ENCODE measurements at places on chromosomes 12 and 14.

- DNase-seq = no peak
These were observed 11.4 kb upstream of the AACS start for GRCh38 chr12:125053821-125054220.

DNA sequence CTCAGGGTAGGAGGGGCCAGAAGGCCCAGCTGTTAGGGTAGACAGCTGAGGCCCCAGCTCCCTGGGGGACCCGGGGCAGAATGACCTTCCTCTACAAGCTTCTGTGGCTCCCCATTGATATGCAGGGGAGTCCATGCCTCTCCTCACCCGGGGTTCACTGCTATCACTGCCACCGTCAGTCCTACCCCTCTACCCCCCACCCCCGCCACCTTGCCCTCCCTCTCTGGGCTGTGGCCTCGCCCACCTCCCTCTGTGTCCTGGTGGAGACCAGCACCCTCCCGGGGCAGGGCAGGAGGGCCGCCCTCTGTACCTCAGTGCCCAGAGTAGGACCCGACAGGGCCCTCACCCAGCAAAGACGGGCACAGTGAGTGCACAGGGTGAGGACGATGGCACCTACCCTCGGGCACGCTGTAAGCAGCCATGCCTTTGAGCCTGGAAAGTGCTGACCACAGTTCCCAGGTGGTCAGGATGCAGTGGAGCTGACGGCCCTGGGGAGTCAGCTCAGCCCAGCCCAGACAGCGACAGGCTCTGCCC lies 88.4 kb upstream of the SFSWAP start:
- no peak for DNase-seq

- DNase-seq = no peak
These were observed 64.5 kb upstream of the SSTR1 start for GRCh38 chr14:38143170-38143569.

GRCh38 chr12:118274066-118274465 lies 98.6 kb downstream of the TAOK3 start:
- no peak for DNase-seq

GRCh38 chr12:22172501-22172900 lies 126.5 kb downstream of the CMAS start:
- DNase-seq = no peak

DNA sequence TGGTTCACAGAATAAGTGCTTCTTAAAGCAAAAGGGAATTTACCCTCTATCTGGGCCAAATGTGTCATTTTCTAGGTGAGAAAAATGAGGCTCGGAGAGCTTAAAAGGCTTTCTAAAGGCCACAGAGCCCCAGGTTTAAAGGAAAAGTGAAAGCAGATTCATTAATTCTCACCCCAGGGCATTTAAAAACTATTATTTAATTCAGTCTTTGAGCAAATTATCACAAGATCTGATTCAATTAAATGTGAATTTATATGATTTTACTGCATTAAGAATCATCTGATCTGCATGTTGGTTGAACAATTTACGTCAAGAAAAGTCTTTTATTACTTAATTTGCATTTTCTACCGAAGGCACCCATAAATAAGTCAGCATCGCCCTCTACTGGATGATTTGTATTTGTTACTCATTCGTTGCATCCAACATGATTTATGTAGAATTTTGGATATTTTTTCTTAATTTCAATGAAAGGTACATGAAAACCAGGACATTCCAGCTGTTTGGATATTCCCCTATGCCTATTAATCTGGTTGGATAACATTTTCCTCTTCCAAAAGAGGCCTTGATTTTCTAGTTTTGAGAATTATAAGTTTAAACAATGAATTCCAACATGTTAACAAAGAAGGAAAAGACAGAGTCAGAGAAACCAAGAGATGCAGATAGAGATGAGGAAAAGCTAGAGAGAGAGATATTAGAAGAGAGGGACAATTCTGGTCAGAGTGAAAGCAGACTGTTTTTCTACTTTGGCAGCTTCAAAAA lies 19.1 kb upstream of the DHRS7 start:
- no peak for DNase-seq

- no peak for DNase-seq
These were observed 69.2 kb downstream of the RASSF3 start for GRCh38 chr12:64679487-64680001.

GRCh38 chr14:103228076-103228806 lies 105.0 kb downstream of the TNFAIP2 start:
- no peak for DNase-seq

DNA sequence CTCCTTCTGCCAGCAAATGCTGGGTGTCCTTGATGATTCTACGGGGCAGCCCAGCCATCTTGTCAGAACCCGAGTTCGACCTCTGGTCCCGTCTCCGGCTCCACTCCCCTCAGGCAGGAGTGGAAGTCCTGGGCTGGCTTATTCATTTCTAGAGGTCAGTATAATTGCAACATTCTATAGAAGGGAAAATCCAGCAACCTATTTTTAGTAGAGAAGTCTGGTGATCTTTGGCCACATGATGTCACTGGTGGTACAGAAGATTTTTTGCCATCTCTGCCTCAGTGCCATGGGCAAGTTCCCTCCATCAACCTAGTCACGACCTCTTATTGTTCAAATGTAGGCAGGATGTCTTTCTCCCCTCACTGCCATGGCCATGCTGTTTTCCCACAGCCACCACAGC lies 22.4 kb downstream of the OR10G2 start:
- no peak for DNase-seq

DNA sequence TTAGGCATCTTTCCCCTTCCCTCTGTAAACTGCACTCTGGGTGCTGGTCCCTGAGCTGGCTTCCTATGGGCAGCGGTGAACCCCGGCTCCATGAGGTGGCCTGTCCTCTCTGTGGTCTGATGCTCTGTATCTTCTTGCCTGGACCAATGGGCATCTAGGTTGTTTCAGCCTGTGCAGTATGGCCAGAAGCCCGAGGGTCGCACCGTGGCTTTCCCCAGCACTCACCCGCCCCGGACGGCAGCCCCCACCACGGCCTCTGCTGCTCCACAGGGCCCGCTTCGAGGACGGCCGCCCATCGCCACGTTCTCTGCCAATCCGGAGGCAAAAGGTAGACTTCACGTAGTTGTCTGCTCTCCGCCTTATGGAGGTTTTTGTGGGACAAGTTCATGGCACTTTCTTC lies 70.1 kb downstream of the EP400 start:
- no peak for DNase-seq

DNA sequence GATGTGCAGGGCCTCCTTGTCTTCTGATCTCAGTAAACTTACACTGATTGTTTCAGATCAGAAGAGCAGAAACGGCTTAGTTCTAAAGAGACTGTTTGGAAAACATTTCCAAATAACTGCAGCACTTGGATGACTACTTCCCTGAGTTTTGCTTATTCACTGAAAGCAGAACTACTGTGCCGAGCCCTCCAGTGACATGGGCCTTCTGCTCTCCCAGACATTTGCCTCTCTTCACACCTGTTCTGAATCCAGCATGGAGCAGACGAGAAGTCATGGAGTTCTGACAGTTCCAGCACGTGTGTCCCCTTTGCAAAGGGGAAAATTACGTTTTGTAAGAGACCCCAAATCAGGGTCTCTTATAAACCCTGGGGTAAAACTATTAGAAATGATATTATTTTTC lies 31.4 kb downstream of the ETNK1 start:
- DNase-seq = no peak

DNA sequence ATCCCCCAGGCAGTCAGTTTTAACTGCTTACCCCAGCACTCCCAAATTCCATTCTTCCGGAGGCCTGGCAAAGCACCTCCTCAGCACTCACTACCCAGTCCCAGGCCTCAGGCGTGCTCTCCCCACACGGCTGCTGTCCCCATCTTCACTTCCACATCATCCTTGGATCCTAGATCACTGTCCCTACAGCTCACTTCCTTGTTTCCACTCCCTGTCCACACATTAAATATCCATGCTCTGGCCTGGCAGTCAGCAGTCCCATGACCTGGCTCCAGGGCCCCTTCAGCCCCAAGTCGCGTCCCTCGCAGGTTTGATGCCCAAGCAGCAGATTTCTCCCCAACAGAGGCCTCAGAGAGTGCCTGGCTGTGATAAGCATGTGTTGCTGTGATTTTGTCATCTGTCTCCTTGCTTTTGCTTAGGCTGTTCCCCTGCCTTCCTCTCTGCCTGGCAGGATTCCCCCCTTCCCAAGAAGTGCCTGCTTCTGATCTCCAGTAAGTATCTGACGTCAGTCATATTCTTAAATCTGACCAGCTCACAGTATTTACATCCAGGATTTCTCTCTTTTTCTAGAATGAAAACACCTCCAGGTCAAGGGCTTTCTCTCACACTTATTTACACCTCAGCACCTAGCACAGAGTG lies 241.7 kb downstream of the ZFP36L1 start:
- no peak for DNase-seq

DNA sequence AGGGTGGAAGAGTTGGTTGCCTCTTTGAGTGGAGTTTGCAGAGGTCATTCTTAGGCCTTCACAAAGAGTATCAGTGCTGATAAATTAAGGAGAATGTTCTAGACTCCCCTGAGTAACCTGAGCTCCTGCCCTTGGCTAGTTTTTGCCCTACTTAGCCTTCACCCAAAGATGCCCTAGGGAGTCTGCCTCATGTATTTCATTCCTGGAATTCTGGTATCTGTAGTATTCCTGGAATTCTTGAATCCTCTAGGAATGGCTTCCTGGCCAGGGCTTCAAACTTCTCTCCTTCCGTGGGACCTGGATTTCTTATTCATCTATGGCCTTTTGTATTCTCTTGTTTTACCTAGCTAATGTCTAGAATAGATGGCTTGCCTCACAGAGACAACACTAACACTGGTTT lies 701.1 kb downstream of the NOVA1 start:
- DNase-seq = no peak

- peak; percentile 8 for DNase-seq
These were observed 34.9 kb upstream of the SIX1 start for GRCh38 chr14:60684203-60684602.

GRCh38 chr12:55974308-55974730 lies 441 bp downstream of the RAB5B start:
- DNase-seq = no peak

DNA sequence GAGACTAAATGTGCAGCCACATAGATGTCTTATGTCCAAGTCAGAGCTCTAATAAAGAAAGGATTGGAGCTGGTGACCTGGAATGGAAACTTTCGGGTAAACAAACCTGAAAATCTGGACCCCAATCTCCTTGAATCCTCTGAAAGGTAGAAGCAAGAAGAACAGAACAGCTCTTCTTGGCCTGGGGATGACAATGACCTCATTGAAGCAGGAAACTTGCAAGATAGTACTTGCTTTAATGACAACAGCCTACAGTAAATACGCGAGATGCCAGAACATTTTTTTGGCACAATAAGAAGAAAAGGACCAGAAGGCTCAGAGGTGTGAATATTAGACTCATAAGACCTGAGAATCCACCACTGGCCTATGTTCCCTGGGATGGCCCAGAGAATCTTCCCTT lies 4.1 kb upstream of the PRIMA1 start:
- DNase-seq = no peak

GRCh38 chr12:34625116-34625515 lies 602.8 kb downstream of the ALG10 start:
- no peak for DNase-seq

- no peak for DNase-seq
These were observed 328.3 kb downstream of the AACS start for GRCh38 chr12:125393569-125393968.

DNA sequence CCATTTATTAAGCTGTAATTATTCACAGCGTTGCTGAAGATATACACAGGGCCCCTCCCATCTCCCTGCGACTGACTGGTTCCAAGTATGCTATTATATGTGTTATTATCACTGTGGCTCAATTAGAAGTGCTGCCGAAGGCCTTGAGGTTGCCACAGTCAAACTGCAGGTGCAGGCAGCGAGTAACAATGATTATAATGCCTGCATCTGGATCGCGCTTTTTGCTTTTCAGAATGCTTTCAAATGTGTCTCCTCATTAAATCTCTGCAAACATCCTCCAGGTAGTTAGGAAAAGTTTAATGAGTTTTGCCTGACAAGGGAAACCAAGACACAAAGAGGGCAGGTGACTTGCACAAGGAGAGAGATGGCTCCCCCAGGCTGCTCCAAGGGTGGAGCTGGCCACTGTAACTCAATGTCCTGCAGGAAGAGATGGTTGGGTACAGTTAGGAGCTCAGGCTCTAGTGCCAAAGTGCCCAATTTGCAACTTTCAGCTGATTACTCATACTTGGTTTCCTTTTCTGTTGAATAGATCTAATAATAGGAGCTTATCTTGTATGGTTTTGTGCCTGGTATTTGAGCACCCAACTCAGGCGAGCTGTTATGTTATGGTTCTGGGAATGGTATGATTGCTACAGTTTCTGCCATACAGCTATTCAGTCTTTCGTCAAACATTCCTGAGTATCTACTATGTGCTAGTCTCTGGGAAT lies 1.7 kb upstream of the SYNE3 start:
- no peak for DNase-seq

DNA sequence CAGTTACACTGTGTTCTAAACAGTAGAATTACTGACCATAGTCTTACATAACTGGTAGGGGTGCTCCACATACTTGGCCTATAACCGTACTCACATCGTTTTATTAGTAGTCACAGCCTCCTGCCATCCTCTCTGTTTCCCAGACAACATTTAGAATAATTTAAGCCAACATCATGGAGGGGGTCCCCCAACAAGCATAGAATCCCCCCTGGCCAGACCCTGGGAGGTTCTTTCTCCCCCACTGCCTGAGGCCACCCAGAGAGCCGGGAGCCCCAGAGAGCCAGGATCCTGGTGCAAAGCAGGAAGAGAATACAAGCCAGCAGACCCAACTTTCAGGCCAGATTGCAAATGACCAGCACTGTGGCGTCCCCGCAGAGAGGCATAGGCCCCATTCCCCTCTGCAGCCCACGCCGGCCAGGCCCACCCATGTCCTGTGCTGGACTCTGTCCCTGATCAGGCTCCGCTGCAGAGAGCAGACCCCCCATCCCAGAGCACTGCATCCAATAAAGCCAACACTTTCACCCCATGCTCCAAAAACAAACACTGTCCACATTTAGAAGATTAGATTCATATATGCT lies 195.2 kb downstream of the NTF3 start:
- DNase-seq = no peak

- DNase-seq = no peak
These were observed 75.9 kb downstream of the DUSP16 start for GRCh38 chr12:12486661-12487240.

GRCh38 chr14:89565607-89566006 lies 148.6 kb upstream of the FOXN3 start:
- DNase-seq = no peak
